KG1 (cell line): ENCODE measurements at places on chromosomes 3 and 15.

DNA sequence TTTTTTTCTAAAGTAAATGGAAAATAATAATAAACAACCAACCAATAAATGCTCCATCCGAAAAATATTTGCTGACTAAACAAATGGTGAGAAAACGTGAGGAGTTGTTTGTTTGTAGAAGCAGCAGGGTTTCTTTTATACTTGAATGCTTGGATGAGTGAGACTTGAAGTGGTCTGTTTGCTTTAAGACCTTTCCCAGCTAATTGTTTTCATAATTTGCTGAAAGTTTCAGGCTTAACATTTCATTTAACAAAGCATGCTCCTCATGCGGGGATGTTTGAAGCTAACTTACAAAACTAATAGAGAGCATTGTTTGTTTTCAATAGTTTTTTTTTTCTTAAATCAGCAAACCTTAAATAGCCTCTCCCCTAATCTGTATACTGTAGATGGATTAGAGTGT is 484.6 kb downstream of the ROBO2 start:
- DNase-seq = no peak

DNA sequence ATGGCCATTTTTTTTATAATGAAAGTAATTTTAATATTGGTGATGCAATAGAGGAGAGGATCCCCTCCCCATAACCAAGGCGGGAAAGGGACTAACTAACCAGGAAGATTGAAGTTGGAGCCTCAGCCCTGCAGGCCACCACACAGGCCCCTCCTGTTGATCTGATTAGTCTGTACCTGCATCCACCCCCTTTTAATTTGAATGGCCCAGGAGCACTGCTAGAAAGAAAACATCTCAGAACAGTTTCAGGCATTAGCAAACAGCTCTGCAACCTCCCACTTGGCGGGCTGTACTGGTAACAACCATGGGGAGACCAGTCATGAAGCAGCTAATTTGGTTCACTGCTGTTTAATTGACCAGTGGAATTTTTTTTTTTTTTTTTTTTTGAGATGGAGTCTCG is 10.3 kb downstream of the CAV3 start:
- no peak for DNase-seq

- no peak for DNase-seq
These were observed 6.3 kb downstream of the SCG3 start for GRCh38 chr15:51687565-51687964.

GRCh38 chr15:72592676-72593075 is 61.8 kb upstream of the GOLGA6B start:
- DNase-seq = no peak
